ENCODE measurements at places on chromosomes 5 and 9.

DNA sequence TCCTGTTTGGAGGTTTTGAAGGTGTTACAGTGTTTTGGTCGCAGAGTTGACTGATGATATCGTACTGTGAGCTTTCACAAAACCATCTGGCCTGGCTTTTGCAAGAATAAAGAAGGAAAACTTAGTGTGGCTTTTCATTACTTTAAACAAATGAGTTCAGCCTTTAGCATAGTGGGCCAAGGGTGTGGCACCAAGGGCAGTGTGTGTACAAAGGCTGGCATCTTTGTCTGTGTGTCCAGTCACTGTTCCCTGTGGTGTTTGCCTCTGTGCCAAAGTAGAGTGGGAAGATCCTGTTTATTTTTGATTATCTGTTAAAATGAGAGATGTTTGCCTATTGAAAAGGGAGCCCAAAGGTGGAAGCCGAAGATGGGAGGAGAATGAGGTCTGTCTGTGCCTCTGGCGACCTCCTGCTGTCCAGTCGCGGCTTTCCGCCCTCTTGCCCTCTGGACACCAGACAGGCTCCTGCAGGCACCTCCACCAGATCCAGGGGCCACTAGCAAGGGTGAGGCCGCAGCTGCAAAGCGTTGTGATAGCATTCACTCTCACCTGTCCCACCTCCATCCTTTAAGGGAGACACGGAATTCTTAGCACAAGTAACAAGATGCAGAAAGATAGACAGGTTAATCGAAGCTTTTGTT, 113.7 kb downstream of the TRIO start:
- no peak for DNase-seq

DNA sequence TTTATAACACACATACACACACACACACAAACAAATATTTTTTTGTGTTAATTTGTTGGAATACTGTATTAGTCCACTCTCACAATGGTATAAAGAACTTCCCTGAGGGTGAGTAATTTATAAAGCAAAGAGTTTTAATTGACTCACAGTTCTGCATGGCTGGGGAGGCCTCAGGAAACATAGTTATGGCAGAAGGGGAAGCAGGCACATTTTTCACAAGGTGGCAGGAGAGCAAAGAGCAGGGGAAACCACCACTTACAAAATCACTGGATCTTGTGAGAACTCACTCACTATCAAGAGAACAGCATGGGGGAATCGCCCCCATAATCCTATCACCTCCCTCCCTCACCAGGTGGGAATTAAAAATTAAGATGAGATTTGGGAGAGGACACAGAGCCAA, 205.4 kb upstream of the PTPRD start:
- no peak for DNase-seq

DNA sequence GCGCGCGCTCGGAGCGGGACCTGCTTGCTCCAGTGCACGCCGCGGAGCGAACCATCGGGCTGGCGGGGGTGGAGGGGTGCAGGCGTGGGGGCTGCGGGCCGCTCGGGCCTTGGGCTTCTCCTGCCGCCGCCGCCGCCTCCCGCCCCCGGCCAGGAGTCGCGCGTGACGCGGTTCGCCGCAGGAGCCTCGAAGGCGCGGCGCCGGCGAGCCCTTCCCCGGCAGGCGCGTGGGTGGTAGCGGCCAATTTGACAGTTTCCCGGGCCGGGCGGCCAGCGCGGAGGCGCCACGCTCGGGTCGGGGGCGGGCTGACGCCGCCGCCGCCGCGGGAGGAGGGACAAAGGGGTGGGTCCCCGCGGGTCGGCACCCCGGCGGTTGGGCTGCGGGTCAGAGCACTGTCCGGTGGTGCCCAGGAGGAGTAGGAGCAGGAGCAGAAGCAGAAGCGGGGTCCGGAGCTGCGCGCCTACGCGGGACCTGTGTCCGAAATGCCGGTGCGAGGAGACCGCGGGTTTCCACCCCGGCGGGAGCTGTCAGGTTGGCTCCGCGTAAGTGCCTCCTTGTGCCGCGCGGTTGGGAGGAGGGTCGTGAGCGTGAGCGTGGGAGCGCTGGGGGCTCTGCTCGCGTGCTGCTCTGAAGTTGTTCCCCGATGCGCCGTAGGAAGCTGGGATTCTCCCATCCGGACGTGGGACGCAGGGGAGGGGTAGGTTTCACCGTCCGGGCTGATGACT, at the start of gene TJP2:
Gene TJP2, plus strand, starts transcription at position 387 of the 725 bp plus-strand sequence. Its CDS starts 96 bp downstream, at position 483.
- peak; percentile 62 for DNase-seq

GRCh38 chr5:21831145-21831787, 1021.9 kb downstream of the CDH12 start:
- DNase-seq, result no peak

DNA sequence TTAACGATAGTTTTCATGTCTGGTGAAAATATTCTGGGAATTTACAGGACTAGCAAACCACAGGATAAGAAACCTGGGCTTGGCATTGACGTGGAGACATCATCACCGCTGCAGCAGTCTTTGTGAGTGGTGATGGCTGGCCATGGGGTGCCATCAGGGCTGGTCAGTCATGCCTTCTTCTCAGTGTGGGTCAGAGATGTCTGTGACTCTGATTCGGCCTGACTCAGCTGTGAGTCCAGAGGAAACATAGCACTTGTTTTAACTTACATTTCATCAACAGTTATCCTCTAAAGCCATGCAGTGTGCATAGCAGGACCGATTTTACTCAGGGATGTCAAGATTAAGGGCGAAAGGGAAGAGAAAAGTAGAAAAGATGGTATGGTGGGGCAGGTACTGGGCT, 33.2 kb upstream of the CYFIP2 start:
- DNase-seq, result no peak

- no peak for DNase-seq
These were observed 74.1 kb upstream of the SYK start for GRCh38 chr9:90727488-90727887.

DNA sequence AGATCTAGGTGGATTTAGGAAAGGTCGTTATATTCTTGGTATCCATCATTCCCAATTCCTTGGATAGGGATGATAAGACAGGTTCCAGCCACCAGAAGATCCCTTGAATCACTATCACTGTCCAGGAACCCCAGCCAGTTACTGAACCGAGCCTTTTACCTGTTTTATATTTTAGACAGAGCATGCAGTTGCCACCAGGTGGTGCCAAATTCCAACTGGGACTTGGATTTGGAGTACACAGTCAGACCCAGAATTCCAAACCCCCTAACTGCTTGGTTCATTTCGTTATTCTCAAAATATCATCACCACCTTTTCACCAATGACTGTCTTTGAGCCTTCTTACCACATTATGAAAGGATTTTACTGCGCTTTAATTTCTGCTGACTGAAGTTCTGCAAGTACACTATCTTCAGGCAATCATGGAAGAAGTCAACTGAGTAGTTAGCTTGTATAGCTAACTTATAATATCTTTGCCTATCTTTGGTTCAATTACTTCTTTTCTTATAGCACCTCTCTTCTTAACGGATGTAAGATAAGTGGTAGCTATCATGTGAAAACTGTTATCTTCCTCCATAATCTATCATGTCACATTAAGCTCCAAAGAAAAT, 191.8 kb downstream of the PRR16 start:
- peak; percentile 1 for DNase-seq

- peak; percentile 20 for DNase-seq
These were observed 525.9 kb upstream of the CLINT1 start for GRCh38 chr5:158384535-158385481.

GRCh38 chr9:4936277-4936676, 48.8 kb upstream of the JAK2 start:
- DNase-seq, result peak; percentile 70

GRCh38 chr5:121870489-121870888, 18.8 kb downstream of the FTMT start:
- DNase-seq, result no peak

DNA sequence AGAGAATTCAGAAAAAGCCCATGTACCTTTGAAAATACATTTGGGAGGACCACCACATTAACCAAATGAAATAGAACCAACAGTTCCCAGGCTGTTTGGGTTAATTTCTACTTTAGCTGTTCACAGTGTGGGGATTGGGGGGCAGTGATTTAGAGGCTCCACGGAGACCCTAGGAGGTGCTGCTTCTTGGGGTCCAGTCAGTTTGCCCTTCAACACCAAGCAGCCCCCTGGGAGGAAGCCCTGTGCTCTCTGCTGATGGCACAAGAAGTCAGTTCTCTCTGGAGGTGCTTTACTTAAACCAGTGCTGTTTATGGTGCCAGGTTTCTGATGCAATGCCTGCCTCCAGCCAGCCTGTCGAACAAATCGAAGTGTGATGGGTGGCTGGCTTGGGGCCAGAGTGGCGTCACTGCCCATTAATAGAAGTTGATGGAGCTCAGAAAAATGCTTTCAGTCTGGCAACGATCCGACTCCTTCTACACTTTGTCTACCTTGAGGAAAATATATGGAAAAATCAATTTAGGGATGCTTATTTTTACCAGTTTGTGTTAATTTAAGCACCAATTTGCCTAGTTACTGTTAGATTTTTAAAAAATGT, 134.0 kb downstream of the SNX18 start:
- no peak for DNase-seq

GRCh38 chr9:107043886-107044285, 180.9 kb downstream of the ZNF462 start:
- DNase-seq, result no peak

DNA sequence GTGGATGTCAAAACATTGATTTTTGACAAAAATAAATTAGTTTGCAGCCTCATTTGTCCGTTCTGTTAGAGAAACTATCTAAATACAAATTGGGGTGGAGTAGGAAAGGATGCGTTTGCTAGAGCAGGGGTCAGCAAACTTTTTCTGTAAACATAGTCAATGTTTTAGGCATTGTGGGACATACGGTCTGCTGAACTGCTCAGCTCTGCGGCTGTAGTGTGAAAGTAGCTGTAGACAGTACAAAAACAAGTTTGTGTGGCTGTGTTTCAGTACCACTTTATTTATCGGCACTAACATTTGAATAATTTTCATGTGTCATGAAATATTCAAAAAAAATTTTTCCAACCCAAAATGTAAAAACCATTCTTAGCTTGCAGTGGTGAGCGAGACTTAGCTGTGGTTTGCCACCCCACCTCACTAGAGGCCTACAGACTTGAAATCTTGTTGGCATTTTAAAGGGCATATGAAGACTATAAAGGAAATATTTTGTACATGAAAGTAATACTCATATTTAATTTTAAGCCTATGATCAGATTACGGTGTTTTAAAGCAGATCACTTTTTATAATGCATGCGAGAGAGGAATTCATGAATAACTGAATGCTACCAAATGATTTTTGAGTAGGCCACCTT, 151.0 kb upstream of the PCA3 start:
- no peak for DNase-seq

DNA sequence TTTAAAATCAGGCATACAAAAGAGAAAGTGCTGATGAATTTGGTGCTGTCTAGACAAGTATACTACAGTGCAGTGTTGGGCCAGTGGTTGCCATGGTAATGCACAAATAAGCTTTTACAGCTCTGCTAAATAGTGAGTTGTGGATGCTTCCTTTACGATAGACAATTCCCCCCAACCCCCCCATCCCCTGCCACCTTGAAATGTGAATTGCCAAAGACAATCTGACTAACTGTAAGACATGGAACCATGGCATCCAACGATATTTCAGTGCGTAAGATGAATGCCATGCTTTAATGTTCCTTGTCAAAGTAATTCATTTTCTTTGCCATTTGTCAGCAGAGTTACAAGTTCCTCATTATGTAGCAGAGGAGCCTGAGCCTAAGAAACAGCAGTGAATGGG, 91.5 kb upstream of the NREP start:
- no peak for DNase-seq

GRCh38 chr9:14633148-14633547, 60.1 kb downstream of the ZDHHC21 start:
- DNase-seq, result no peak

DNA sequence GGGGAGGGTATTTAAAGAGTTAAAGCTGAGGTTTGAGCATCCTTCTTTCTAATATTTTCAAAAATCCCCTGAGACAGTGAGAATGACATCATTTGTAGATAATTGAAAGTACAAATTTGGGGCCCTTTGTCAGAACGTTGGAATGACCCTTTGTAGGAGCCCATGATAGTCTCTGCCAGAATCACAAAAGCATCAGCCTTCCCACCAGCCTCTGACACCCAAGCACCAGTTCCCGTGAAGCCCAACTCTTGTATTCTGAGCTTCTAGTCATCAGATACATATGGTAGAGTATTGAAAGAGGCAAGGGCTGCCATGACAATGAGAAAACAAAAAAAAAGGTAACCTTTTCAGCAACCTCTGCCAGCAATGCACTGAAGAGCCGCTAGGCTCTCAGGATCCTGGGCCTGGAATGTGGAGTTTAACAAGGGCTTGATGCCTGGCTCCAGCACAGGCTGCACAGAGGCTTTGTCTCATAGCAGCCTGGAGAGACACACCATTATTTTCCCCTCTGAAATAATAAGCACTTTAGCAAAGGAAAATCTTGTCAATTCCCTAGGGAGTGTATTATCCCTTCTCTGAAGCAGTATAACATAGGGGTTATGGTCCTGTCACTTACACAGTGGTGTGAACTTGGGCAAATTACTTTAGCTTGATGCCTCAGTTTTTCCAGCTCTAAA, 114.4 kb downstream of the ZNF608 start:
- DNase-seq, result no peak

- no peak for DNase-seq
These were observed 393.8 kb downstream of the TAF11L14 start for GRCh38 chr5:18028036-18028435.

- no peak for DNase-seq
These were observed 7.6 kb upstream of the TTLL11 start for GRCh38 chr9:122100756-122101155.

GRCh38 chr9:92760070-92760469, 4.6 kb downstream of the BICD2 start:
- no peak for DNase-seq

DNA sequence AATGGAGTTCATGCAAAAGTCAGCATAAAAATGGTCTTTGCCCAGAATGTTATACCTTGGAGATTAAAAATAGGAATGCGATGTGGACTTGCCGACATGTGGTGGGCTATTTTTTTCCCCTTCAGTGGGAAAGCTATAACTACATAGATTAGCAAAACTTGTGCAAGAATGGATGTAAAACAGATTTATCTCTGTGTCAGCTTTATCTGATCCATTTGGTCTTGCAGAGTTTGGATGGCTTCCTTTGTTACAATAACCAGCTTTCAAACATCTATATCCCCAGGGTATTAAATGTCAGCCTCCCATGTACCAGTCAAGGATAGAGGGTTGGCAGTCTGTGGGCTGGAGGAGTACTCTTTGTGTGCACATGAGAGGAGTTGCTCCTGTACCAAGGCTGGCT, 284.9 kb downstream of the TMEM38B start:
- no peak for DNase-seq

- DNase-seq, result no peak
These were observed 2.5 kb downstream of the LPAR1 start for GRCh38 chr9:111035543-111036428.

Data from activated CD4-positive, alpha-beta T cell treated with anti-CD3 and anti-CD28 coated beads, Interleukin-2, amount 50 U/mL, for 16 hours (primary cell).